Femur (tissue), 1 donor: ENCODE measurements at places on chromosomes 13 and 19.
A peak's percentile ranks its signal among the peaks of the same experiment; 100 is the strongest.

GRCh38 chr13:35593651-35594050 is 117.2 kb upstream of the MAB21L1 start:
- DNase-seq, result no peak

DNA sequence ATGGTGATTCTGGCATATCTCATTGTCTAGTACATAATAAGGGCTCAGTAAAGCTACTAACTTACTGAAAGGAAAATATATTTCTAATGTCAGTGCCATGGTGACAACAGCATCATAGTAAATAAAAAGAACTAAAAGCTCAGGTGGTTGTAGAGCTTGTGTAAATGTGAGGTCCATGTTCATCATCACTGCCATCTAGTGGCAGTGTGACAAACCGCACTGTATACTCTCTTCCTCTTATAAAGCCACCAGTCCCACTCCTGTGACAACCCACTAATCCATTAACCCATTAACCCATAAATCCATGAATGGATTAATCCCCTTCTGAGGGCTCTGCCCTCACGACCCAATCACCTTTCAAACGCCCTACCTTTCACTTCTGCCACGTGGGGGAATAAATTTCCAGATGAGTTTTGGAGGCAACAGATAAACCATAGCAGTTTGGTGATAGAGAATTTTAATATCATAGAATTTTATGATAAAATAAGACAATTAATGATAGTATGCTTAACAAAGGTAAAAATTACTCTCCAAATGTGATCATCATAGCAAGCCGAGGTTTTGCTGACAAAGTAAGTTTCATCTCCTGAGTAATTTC is 160.4 kb upstream of the SGCG start:
- DNase-seq, result peak; percentile 53

- peak; percentile 79 for DNase-seq
Measured at GRCh38 chr19:511101-511851, 4.0 kb downstream of the TPGS1 start.

DNA sequence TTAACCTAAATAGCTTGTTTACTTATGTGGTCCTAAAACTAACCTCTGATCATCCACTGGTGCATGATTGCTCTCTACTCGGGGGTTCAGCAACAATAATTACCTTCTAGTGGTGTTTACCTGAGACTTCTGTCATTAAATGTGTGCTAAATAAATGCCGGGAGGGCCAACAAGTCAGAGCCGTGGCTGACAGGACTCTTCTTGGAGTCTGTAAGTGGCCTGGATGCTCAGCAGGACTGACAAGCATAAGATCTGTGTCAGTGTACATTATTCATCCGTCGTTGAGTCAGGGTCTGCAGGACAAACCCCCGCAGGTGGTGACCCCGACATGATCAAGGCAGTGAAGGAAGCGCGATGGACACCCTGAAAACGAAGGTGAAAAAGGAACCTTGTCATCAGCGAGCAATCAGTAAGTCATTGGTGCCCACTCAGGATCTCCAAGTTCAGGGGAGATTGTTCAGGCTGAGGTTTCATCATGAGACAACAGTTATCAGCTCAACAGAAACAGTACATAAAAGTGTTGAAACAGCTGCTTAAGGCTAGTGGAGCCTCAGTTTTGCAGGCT is 1466.9 kb downstream of the UQCRFS1 start:
- DNase-seq, result peak; percentile 4

- DNase-seq, result no peak
Measured at GRCh38 chr13:62119739-62120700, 704.4 kb upstream of the PCDH20 start.

- DNase-seq, result no peak
Measured at GRCh38 chr19:28687296-28687695, 525.7 kb downstream of the UQCRFS1 start.

- DNase-seq, result no peak
Measured at GRCh38 chr13:110528371-110528770, 33.2 kb downstream of the RAB20 start.
